Stimulated activated CD4-positive, alpha-beta T cell treated with anti-CD3 and anti-CD28 coated beads, Interleukin-1b, Interleukin-23, amount 100 ng/mL, for 1 hour (primary cell): ENCODE measurements at places on chromosomes 3 and 15.

DNA sequence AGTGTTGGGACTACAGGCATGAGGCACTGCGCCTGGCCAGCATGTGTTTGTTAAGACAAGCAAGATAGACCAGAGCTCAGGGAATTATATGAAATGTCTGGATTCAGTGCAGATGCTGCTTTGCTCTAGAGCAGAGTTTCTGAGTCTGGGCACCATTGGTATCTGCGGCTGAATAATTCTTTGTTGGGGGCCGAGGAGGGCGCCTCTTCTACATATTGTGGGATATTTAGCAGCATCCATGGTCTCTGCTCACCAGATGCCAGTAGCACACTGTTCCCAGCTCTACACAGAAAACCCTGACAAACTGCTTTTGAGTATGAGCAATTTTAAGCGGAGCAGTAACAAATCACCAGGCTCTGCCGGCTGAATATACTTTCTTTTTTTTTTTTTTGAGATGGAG lies 3.6 kb upstream of the LDHAL6B start:
- no peak for DNase-seq

GRCh38 chr3:109702252-109702651 lies 364.9 kb upstream of the DPPA4 start:
- DNase-seq, result no peak

DNA sequence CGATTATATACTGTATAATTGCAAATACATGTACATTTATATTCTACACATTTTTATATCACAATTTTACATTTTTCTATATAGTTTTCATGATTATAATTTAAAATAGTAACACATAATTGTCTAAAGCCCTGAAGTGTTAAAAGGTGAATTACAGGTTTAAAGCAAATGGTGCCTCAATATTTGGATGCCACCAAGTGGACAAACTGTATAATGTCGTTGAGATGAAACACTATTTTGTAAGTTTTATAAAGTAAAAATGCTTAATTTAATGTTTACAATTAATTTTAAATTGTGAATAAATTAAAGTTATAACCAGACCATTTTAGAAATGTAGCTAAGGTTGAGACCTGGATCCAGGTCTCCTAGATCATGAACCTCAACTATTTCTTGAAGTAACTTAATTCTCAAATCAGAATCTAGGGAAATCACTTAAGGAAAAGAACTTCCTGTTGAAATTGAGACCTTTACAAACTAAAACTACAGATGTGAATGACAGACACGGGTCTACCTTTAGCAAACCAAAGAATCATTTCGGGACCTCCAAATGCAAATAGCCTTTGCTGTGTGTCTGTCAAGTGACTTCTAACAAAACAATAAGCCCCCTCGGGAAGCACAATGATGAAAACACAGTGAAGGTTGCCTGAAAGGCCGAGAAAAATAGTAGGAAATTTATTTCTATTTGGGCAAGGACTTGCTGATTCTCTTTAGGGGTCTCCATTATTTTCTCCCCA lies 37.8 kb downstream of the EHHADH start:
- DNase-seq, result no peak

DNA sequence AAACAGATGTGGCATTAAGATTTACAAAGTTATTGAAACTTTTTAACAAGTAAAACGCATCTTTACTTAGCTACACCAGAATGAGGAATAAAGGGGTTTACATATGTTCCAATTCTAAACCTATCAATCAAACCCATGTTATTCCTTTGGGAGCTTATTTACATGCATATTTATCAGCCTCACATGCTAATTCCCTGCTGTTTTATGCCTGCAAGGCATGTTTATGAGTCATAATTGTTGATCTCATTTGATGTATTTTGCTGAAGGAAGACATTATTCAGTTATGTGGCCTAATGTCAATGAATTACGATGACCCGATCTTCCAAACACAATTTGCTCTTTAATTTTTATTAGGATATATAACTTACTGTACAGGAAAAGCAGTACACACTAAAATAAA lies 272.9 kb downstream of the TBC1D5 start:
- no peak for DNase-seq

- DNase-seq, result no peak
Observed at GRCh38 chr3:186261638-186262037, 100.4 kb downstream of the DGKG start.

DNA sequence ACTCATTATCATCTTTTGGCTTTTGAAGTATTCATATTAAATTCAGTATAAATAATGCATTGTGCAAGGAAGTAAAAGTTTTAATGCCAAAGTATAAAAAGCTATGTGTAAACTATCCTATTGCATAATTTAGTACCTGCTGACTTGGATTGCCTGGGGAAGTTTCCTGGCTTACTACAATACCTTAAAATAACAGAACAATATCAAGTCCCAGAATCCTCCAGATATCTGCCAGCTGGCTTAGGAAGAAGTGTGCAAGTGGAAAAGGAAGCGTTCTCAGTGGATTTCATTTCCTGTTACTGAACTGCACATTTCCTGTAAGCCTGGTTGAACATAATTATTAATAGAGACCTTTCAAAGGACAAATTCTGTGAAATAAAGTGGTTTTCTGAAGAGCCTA lies 236.7 kb downstream of the ADAMTSL3 start:
- DNase-seq, result no peak

DNA sequence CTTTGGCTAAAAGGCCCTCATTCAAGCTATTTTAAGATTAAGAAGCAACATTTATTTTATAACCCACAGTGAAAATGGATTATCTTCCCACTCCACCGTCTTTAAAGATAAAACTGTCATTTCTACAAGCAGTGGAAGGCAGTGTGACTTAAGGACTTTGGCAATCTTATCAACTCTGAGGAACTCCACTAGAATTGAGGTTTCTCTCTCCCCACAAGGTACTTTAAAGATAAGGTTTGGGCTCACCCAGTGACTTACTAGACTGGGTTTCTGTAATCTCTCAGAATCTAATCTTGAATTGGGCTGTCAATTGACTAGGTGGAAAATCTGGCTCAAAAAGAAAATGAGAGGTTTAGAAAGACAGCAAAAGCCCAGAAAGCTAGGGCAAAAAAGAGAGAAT lies 21.7 kb downstream of the ZNF385D start:
- no peak for DNase-seq

DNA sequence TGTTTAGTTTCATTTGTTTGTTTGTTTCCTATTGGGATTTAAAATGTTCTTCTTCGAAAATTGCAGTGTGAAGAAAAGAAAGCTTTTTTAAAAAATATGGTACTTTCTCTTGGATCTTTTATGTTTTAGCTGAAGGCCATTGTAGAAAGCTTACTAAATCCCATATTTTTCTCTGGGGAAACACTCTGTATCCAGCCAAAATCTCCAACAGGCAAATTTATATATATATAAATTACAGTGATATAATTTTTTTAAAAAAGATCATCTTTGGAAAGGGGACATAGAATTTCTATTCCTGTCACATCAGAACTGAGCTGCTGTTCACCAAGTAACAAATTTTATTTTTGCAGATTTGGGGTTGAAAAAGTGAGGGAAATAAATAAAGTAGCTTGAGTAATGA lies 19.6 kb upstream of the EPHA3 start:
- no peak for DNase-seq

DNA sequence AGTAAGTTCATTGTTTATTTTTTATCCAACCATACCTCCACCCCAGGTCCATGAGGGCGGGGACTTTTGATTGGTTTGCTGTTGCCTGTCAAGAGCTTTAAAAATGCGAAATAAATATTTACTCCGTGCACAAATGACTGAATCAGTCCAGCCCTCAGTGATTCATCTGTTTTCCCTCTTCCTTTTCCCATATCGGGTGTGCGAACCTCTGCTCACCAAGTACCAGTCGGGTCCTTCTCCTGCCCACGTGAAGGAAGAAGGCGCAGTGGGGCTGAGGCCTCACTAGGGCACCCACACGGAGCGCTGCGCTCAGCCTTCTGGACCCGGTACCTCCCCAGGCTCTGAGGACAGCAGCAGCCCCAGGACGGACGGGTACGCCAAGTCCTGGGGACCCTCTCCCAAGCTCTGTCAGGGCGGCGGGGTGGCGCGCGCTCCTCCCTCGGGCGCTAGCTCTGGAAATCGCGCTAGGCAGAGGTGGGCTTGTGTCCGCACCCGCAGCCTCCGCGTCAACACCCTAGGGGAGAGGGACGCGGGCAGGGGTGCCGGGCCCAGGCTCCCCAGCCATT lies 70.5 kb upstream of the EPHB3 start:
- no peak for DNase-seq

- no peak for DNase-seq
Observed at GRCh38 chr15:90037511-90037860, 36.4 kb downstream of the ZNF710 start.

DNA sequence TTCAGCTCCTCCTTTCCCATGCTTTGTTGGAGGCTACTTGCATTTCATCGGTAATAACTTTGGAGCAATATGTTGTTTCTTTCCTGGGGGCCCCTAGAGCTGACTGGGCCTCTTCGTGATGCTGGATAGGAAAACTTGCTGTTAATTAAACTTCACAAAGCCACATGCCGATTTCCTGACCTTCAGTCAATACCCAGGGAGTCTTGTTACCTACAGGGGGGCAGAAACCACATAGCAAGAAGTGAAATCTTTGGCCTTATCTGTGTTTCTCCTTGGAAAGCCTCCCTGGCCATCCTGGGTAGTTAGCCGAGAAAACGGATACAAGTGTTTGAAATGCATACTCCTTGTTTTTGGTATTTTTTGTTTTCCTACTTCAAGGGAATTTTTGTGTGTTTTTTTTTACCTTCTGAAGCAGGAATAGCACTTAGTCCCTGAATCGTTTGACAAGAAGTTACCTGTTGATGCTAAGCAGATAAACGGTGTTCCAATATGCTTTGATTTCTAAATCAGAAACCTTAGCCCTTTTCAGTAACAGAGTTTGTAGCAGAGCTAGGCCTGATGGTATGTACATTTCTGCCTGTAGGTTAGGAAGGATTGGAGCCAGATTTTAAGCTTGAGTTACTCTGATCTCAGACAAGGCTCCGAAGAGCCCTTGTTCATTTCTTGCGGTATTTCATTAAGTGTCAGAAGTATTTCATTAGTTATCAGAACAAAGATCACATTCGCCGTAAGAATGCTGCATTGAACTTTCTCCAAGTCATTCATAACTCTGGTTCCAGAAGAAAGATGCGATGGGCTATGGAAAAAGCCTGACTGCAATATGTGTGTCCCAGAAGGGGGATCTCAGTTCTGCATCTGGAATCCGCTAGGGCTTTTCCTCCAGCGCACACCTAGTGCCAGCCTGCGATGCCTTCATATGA lies 111.5 kb downstream of the THSD4 start:
- no peak for DNase-seq

DNA sequence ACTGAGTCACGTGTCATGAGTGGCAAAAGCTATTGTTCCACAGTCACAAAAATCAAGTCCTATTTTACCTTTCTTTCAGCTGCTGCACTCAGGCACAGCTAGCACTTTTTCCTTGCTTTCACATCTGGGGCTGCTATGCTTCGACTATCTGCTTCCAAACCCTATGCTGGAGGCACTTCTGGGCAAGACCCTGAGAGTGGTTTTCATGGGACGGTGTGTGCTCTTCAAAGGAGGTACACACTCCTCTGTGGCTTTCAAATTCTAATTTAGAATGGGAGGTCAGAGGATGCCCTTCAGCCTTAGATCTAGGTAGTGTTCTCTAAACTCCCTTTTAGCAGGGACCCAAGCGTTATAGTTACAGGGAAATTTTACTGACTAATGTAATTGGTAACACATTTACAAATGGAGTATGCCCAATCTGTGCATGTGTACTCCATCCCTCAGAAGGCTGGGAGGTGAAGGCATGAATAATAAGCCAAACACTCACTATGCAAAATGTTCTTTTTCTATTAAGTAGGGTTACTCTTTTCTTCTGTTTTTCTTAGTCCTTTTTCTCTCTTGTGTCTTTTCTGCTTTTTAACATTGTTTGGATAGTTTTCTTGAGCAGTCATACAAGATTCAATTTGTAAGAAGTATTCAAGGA lies 188.3 kb downstream of the LSAMP start:
- DNase-seq, result no peak

DNA sequence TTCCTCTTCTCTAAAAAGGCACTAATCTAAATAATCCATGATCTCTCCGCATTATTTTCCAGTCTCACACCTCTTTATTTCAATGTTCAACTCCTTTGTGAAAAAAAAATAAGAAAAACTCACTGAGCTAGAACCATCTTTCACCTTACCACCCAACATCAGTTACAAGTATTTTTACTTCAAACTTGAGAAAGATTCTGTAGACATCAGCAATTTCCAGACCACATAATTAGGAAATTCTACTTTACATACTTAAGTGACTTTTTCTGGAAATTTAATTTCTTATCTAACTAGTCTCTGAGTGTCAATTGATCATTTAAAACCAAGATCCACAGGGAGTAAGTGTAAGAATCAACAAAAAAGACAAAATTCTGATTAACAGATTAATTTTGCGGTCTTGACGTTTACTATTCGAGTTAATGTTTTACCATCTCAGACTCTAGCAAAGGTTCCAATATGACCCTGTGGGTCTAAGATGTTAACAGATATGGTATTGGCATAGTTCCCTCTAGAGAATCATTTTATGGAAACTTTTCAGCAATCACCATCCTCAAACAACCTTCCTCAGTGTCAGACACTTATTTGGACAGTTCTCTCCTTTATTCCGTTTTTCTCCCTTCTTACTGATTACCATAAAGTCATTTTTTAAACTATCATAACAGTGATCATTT lies 5.1 kb downstream of the ATP13A3 start:
- no peak for DNase-seq

DNA sequence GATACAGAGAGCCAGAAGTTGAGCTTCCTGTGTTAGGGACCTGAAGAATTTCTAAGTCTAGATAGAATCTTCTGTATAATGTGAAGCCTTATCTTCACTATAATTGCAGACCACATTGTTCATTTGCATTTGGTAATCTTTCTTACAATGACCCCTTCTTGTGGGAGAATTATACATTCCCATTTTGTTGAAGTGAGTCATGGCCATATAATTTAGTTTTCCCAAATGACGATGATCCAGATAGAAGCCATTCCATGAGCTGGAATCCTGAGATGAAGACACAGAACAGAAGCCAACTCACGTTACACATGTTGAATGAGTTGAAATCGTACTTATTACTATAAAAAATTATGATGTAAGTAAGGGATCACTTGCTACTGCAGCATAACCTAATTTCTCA lies 187.8 kb downstream of the TUSC7 start:
- no peak for DNase-seq

DNA sequence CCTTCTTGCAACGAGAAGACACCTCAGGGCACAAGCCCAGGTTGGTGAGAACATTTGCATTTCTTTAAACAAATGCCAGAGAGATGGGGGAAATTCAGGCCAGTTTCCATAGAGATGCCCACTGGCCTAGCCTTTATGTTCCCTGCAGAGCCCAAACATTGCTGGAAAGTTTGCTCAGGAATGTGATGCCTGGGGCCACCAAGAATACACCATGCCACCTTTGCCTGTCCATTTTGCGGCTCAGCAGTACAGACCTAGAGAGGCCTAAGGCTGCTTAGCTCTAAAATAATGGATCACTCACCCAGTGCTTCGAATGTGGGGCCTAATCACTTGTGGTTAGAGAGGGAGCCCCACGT lies 210.0 kb downstream of the RPLP1 start:
- DNase-seq, result no peak

- no peak for DNase-seq
Observed at GRCh38 chr3:72265256-72266015, 480.5 kb upstream of the PROK2 start.
